Activated T-helper 17 cell treated with anti-CD3 and anti-CD28 coated beads, Interleukin-2, amount 50 U/mL, for 72 hours (primary cell): ENCODE measurements at places on chromosomes 1 and 21. TPM values are rescaled to one million over a fixed set of nuclear protein-coding genes. Genes with fewer than 3 reads are reported as not detected.

DNA sequence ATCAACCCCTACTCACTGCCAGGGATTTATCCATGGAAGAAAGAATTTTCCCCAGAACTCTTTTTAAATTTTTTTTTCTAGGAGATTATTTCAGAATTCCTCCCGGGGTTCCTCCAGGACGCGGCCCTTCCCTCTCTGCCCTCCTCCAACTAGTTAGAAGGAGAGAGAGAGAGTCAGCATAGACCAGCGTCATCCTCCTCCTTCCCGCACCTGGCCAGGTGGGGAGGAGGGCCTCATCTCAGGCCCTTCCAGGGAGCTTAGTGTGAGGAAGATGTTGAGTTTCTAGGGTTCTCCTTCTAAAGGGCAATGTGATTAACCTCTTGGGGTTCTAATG lies 63.6 kb downstream of the CDK18 start:
- ATAC-seq, result no peak

Gene GRHL3
- total RNA-seq, result not detected

Gene CALML6
- 0.86 TPM for total RNA-seq

Gene ESRRG
- not detected for total RNA-seq

Gene LCE2A
- total RNA-seq, result not detected

DNA sequence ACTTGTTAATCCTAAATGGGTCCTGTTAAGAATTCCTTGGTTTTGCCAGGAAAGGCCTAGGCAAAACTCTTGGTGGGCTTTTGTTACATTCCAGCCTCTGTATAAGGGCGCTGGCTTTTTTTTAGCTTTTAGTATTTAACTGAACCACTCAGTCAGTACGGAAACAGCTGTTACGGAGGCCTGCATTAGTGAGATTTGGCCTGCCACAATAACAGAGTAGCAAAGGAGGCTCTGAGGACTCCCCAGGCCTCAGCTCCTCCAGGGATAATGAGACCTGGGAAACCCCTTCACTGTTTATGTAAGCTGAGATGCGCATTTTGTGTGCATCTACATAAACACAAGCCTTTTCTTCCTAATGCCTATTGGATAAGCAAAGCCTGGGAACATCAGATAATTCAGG lies 210.2 kb downstream of the APP start:
- ATAC-seq, result no peak

Gene SEMA4A
- 1.8 TPM for total RNA-seq

Gene TNFRSF14
- 93.2 TPM for total RNA-seq

DNA sequence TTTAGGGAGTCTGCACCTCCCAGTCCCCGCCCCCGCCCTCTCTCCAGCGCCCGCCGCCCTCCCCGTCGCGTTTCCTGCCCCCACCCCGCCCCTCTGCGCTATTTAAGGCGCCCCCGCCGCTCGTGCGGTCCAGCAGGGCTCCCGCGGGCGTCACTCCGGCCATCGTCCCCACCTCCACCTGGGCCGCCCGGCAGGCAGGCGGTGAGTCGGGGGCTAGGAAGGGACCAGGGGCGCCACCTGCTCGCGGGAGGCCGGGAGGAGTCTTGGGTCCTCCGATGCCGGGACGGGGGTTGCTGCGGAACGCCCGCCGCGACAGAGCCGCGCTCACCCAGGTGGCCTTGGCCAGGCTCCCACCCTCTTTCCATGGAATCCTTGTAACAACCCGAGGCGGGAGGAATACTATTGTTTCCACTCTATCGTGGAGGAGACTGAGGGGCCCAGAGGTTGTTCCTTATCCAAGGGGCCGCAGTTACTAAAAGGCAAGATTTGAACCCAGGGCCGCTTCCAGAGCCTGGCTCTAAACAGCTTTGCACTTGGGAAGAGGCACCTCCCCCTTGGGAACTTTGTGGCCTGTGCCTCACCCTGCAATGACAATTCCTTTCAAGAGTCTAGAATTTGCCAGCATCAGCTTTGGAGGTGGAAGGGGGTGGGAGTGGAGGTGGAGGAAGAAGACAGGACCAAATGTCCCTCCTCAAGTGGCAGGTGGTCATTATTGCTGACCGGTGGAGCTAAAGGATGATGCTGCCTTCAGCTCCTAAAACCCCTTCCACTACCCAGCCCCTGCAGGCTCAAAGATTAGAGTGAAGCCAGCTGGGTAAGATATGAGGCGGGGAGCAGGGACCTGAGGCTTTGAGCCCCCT lies at the start of gene GJA4:
GJA4 (plus strand) TSS at position 132 of the 860 bp plus-strand sequence. CDS start 1,215 bp downstream, outside the sequence.
- no peak for ATAC-seq

GRCh38 chr21:38488640-38489270 lies 9.5 kb downstream of the ERG start:
- ATAC-seq, result no peak

DNA sequence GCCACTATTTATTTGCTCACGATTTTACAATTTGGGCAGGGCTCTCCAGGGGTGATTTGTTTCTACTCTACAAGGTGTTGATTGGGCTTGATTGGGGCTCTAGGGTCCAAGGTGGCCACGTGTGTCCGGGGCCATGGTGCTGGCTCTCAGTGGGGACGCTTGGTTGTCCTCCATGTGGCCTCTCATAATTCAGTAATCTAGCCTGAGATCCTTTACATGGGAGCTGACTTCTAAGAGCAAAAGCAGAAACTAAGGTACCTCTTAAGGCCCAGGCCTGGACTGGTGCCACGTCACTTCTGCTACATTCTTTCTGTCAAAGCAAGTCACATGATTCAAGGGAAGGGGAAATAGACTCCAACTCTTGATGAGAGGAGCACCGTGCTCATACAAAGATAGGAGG lies 8.1 kb upstream of the PSRC1 start:
- no peak for ATAC-seq

DNA sequence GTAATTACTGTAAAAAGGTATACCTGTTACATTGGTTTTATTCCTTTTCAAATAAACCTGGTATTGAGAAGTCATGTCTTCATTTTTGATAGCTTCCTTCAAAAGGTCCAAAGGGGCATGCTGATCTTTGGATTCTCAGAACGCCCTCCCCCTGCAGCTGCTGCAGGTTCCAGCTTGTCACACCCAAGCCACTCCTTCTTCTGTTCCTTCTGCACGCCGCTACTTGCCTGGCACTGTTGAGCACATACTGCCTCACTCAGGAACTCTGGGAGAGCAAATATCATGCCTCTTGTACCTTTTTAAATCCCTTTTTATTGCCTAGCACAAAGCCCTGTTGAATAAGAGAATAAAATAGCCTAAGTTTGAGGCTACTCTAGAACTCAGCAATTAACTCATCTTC lies 136.9 kb downstream of the BARHL2 start:
- ATAC-seq, result no peak

Gene CD5L
- not detected for total RNA-seq

- peak; percentile 59 for ATAC-seq
Observed at GRCh38 chr1:172654535-172654934, 4.4 kb upstream of the FASLG start.

DNA sequence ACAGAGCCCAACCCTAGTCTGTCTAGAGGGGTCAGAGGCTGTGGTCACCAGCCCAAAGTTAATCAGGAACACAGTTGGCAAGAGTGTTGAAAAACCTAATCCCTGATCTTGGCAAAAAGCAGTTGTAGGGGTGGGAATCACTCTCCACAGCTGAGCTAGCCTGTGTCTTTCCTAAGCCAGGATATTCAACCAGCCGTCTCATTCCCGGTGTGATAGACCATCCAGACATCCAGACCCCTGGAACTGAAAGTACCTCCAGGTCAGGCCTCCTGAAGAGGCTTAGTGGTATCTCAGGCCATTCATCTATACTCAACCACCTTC lies 4.9 kb downstream of the LHX9 start:
- ATAC-seq, result no peak

GRCh38 chr1:61477301-61477700 lies 247.6 kb downstream of the TM2D1 start:
- ATAC-seq, result no peak

- ATAC-seq, result no peak
Observed at GRCh38 chr1:153985941-153986761, at the start of gene RAB13. TSS of gene RAB13 (minus strand) at chr1:153986339. CDS start at chr1:153986236, 103 bp downstream.

DNA sequence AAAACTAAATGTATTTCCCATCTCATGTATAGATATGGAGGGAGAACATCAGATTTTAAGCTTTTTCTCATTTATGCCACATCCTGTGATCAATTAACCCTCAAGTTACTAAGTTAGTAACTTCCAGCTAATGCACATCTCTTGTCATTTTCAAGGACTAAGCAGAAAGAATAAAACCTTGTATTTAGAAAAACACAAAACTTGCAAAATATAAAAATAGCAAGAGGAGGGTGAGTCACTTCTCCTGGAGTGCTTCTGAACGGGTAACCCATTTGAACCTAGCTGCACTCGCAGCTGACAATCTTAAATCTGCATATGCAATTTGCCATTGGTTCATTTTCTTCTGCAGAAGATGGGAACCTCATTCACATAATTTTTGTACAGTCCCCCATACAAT lies 500.5 kb downstream of the SETD4 start:
- ATAC-seq, result no peak

GRCh38 chr1:225842788-225843425 lies 33.0 kb downstream of the EPHX1 start:
- no peak for ATAC-seq

DNA sequence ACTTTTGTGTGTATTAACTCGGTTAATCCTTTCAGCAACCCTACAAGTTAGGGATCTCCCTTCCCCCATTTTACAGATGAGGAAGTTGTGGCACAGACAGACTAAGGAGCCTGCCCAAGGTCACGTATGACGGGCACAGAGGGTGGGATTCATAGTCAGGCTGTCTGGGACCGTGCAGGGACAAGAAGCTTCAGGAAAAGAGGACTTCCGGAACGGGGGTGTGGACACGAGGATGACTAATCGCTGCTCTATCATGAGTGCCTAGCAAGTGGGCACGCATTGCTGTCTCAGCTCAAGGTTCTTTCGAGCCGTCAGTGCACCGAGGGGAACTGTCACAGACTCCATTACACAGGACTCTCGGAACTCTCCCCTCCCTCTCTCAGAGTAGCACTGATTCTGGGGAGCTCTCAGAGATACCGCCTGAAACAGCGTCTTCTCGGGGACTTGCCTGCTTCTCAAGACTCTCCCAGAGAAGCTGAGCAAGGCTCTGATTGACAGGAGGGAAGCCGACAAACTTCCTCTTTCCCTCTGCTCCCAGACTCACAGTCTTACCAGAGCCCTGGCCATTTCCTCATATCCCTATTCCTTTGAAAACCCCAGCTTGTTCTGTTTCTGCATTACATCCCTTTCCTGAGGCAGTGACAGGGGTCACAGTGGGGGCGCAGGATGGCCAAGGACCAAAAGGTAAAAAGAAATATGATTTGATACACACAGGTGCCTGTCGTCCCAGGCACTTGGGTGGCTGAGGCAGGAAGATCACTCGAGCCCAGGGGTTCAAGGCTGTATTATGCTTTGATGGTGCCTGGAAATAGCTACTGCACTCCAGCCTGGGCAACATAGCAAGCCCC lies 14.4 kb downstream of the FHAD1 start:
- peak; percentile 92 for ATAC-seq

Gene APOBEC4
- not detected for total RNA-seq

Gene VHLL
- 0.52 TPM for total RNA-seq

- ATAC-seq, result no peak
Observed at GRCh38 chr1:169809370-169810095, 14.8 kb upstream of the METTL18 start.

Gene MSH4
- 0.95 TPM for total RNA-seq

- no peak for ATAC-seq
Observed at GRCh38 chr1:54142146-54142900, 10.5 kb downstream of the CDCP2 start.

Gene AMPD1
- not detected for total RNA-seq

Gene SERPINC1
- total RNA-seq, result 0.35 TPM

Gene SLAMF7
- 4.5 TPM for total RNA-seq

Gene C1orf185
- not detected for total RNA-seq

GRCh38 chr1:24294716-24295371 lies 24.3 kb upstream of the GRHL3 start:
- ATAC-seq, result no peak

- no peak for ATAC-seq
Observed at GRCh38 chr1:175765293-175765692, 21.9 kb upstream of the TNR start.

Gene CLCA2
- total RNA-seq, result not detected

Gene CYP4B1
- total RNA-seq, result not detected
